ENCODE measurements at places on chromosomes 11 and 22.
A peak's percentile ranks its signal among the peaks of the same experiment; 100 is the strongest.

GRCh38 chr22:21718499-21718898 is 17.1 kb downstream of the YPEL1 start:
- no peak for DNase-seq

- DNase-seq, result peak; percentile 33
Observed at GRCh38 chr11:92941676-92942571, 27.5 kb upstream of the MTNR1B start.

DNA sequence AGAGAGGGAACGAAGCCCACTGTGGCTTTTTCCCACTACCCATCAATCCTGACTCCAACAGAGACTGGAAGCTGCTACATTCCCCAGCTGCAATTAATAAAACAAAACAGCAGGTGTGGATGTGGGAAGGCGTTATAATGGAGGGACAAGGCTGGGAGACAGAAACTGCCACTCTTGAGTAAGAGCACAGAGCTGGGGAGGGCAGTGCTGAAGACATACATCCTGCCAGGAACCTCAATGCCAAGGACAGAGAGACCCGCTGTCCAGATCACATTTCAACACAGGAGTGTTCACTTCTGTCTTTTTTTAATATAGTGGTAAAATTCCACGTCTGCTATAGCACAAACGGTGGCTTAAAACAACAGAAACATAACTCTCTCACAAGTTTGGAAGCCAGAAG is 94.5 kb downstream of the LARGE1 start:
- no peak for DNase-seq

DNA sequence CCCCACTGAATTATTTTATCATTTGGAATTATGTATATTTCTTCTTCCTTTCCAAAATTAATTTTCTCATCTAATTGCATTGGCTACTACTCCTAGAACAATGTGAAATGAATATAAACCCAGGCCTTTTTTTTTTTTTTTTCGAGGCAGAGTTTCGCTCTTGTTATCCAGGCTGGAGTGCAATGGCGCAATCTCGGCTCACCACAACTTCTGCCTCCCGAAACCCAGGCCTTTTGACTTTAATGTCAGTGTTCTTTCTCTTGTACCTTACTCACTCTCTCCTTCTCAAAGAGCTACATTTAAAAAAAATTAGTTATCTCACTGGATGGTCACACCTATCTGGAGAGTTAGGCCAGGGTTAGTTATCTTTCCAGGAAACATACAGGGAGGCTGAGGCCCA is 35.3 kb upstream of the LRRC32 start:
- no peak for DNase-seq

GRCh38 chr11:94131718-94132115 is 3.1 kb downstream of the PANX1 start:
- DNase-seq, result peak; percentile 33

DNA sequence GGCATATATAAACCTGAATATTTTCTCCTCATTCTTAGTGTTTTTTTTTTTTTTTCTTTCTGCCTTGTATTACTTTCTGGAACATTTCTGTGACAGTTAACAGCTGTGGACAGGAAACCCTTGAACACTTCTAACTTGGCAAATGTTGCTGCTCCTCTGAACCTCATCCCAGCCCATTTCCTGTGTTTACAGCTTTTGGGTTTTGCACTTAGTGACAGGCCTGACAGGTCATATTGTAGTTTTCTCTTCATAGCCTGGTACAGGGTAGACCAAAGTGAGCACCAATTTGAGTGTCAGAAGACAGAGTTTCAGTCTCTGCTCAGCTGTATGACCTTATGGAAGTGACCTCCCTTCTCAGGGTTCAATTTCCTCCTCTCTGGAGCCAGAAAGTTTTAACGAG is 91.6 kb downstream of the STIM1 start:
- DNase-seq, result peak; percentile 78

DNA sequence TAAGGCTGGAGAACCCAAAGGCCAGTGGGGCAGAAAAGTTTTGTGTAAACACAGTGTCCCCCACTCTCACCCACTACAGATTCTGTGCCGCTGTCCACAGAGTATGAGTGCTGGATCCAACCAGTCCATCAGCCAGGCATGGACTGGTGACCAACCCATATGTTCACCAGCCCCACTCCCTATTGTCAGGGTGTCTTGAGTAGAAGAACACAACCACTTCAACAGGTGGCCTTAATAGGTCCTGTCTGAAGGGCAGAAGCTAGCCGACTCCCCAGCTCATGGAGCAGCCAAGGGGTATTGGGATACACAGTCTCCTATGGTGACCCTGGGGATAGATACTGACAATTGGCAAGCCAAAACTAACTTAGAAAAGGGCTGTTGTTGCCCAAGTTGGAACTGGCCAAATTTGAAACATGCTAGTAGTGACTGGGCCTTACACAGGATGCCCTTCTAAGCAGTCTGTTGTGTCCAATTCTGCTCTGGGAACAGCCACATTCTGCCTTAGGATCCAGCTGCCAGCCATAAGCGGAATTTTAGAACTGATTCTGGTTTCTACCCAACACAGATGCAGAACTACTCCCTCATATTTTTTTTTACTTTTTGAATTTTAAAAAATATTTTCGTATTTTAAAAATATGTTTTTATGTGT is 19.8 kb upstream of the PGM2L1 start:
- DNase-seq, result no peak

DNA sequence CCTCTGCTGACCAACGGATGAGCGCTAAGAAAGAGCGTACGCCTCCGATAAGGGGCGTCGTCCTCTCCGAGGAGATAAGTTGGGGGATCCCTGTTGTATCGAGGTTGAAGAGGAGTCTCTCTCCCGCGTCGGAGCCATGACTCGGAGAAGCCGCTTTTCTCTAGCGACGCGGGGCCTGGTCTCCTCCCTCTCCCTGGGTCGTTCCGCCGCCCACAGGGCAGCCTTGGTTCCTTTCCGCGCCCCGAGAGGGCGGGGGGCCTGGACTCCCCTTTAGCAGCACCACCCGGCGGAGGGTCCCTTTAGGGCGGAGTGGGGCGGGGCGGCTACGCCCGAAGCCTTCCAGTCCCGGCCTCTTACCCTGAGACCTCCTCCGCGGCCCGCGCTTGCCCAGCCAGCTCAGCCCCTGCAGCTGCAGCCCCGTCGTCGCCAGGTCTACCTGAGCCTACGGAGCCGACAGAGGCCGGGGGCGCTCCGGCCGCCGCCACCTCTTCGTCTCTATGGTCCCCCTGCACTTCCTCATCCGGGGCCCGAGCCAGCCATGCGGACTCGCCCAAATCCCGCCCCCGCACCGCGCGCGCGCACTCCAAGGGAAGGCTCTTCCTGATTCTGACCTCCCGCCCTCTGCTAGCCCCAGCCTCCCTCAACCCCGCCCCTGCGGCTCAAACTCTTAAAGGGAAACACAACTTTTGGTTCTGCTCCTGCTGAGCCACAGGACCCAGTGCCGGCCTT is at the start of gene PRR14L:
Gene PRR14L (minus strand): TSS at position 497 of the 729 bp plus-strand sequence. CDS start 11,272 bp downstream, outside the sequence.
- peak; percentile 89 for DNase-seq

DNA sequence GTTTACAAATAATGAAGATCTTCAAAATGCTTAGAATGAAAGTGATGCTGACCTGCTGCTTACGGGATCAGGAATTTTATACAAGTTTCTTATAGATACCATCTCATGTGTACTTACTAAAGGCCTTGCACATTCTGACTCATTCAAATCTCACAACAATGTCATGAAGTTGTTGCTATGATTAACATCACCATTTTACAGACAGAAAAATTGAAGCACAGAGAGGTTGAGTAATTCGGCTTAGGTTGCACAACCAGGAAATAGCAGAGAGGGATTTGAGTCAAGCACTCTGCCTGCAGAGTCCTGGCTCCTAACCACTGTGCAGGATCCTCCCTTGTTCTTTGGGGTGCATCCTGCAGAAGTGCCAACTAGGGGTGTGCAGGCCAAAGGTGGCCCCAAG is 471.9 kb downstream of the MIAT start:
- DNase-seq, result peak; percentile 89

DNA sequence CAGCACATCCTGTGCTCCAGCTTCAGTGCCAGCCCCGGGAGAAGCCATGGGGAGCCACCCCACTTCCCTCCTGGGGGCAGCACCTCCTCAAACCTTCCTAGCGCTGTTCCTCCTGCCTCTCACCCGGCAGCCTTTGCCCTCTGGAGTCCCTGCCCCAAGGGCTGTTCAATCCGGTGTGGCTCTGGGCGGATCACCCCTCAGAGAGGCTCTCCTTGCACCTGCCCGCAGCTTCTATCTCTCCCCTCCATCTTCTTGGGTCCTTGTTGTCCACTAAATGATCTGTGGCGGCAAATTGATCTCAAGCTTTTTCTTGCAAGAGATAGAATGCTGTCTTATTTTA is 18.1 kb upstream of the CDKN1C start:
- no peak for DNase-seq

DNA sequence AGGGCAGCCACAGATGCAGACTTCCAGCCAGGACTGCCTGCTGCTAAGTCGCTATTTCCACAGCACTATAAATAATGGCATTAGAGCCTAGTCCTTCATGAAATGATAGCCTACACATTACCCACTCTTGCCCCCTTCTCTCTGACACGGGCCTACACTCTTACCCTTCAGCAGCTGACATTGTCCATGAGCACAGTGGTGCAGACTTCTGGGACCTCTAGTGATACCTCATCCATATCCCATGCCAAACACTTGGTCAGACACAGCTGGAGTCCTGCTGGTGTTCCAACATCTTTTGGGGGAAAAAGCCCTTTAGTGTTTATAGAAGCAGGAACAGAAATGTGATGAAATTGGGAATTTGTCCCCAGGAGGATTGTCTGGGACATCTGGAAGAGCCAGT is 43.4 kb upstream of the RAB1B start:
- no peak for DNase-seq

DNA sequence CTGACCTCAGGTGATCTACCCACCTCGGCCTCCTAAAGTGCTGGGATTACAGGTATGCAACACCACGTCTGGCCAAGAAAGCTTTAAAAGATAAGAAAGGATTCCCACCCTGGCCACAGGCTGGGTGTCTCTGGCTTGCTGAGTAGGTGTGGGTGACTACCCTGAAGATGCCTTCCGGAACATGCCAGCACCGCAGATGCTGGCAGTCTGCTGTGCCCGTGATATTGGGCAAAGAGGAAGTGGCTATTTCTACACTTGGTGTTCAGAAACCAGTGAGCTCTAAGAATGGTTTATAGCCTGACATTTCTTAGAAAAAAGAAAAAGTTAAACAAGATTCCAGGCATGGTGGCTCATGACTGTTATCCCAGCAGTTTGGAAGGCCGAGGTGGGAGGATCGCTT is 6.1 kb downstream of the MRPL11 start:
- DNase-seq, result no peak

DNA sequence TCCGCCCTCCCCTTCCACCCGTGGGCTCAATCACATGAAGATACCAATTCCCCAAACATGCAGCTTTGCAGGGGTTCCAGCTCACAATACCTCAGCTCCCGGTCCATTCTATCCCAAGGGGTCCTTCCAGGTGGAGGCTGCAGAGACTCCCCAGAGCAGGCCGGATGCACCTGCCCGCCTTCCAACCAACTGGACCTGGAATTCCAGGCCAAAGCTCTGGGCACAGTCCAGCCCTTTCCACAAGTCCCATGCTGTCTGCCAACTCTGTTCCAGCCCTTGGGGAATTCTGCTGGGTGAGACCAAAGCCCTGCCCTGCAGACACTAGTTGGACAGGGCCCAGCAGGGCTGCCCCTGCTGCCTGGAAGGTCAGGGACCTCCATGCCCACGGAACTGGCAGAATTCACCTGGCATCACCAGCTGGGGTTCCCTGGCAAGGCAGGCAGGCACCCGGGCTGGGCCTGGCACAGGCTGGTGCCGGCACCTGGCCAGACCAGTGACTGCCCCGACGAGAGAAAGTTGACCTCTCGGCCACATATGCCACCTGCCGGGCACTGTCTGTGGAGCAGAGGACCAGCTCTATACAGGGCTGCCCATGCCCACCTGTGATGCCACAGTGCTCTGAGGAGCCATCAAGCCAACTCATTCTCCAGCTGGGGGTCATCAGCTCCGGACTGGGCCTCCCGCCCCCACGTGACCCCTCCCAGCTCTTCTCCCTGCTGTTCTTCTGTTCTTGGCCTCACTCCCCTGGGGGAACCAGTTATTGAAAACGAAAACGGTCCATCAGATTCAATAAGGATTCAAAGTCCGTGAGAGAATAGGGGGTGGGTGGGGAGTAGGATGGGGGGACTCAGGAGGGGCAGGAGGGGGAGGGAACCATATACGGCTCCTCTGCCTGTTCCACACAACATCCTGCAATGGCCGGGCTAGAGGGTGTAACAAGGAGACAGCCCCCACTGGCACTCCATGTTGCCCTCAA is 4.7 kb downstream of the SYT7 start:
- DNase-seq, result no peak

DNA sequence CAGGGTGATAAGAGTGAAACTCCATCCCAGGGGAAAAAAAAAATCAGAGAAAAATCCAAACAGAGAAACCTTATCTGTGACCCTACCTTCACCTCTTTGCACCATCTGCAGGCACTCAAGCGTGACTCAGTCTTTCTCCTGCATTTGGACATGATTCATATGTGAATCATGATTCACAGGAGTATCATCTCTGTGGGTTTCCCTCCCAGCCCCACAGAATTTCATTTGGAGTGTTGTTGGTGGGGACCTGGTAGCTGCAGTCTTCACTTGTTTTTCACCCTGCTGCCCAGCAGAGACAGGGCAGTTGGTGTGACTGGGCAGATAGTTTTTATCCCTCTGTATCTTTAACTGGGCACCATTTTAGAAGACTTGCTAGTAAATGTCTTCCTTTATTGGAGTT is 75.7 kb downstream of the DEPDC5 start:
- peak; percentile 91 for DNase-seq

- no peak for DNase-seq
Observed at GRCh38 chr11:46309814-46310259, 32.4 kb downstream of the CREB3L1 start.

DNA sequence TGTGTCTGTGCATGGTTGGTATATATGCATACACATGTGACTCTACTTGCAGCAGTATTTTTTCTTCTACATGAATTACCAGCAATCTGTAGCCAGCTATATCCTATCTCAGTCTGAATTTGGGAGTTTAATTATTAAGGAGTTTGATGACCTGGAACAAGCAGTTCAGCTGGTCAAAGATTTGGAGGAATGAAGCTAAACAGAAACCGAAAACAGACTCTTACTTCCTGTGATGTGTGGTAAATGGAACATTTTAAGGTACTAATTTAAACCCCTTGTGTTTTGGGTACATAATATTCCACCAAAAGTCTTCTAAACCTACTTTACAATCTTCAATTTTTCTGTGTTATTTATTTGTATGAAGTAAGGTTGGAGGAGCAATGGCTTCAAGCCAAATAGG is 124.4 kb upstream of the PGR start:
- DNase-seq, result no peak

- DNase-seq, result no peak
Observed at GRCh38 chr11:66106786-66107599, 36.9 kb downstream of the PACS1 start.

GRCh38 chr22:50216684-50217520 is 16.1 kb downstream of the SELENOO start:
- DNase-seq, result no peak

GRCh38 chr11:128323381-128323780 is 264.0 kb downstream of the ETS1 start:
- DNase-seq, result peak; percentile 43

DNA sequence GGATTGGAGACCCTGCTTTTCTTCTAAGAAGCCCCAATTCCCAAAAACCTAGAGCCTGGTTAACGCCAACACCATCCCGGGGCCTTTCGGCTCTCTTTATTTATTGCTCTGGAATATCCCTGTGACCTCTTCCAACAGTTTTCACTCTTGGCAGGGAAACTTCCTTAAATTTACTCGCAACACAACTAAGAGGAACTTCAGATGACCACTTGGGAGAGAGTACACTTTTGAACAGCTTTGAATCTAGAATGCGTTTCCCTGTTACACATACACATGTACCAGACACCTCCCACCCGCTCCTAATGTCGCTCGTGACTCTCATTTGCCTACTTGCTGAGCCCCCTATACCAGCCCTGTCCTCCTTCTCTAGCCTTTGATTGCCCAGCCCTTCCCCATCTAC is 19.4 kb downstream of the TUBA8 start:
- no peak for DNase-seq

GRCh38 chr22:19694696-19695095 is 19.6 kb upstream of the SEPTIN5 start:
- no peak for DNase-seq
